ENCODE measurements at places on chromosomes 16 and 17.

GRCh38 chr16:17658881-17659280 is 188.1 kb upstream of the XYLT1 start:
- DNase-seq: no peak

- no peak for DNase-seq
These were observed 17.5 kb downstream of the ABHD15 start for GRCh38 chr17:29549177-29549923.

- DNase-seq: no peak
These were observed 24.5 kb downstream of the UNK start for GRCh38 chr17:75808905-75809621.

DNA sequence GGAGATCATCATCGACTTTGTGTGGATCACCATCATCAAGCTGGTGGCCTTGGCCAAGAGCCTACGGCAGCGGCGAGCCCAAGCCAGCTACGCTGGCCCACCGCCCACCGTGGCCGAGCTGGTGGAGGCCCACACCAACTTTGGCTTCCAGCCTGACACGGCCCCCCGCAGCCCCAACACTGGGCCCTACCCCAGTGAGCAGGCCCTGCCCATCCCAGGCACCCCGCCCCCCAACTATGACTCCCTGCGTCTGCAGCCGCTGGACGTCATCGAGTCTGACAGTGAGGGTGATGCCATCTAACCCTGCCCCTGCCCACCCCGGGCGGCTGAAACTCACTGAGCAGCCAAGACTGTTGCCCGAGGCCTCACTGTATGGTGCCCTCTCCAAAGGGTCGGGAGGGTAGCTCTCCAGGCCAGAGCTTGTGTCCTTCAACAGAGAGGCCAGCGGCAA is 72.5 kb downstream of the COG7 start:
- no peak for DNase-seq

DNA sequence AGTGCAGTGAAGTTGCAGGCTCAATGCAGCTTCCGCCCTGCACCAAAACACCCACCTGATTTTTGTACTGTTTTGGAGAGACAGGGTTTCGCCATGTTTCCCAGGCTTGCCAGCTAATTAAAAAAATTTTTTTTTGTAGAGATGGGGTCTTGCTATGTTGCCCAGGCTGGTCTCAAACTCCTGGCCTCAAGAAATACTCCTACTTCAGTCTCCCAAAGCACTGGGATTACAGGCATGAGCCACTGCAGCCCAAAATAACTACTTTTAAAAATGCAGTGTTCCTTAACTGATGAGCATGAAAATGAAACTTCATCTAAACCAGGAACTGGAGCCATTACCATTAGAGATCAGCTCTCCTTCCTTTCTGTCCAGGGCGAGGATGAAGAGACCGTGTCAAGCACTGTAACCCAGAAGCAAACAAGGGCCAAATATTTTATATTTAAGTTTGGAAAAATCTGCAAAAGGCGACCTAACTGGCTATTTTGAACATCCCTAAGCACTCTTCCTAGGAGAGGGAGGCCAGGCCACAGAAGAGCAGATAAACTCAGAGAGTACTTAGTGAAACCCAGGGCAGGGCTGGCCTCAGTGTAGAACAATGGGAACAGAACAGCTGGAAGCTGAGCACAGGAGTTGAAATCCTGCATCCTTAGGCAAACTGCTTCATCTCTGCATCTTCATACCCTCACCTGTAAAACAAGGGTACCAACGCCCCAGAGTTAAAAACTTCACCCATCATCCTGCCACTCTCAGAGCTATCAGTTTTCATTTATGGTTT is 24.0 kb downstream of the CREBBP start:
- no peak for DNase-seq

DNA sequence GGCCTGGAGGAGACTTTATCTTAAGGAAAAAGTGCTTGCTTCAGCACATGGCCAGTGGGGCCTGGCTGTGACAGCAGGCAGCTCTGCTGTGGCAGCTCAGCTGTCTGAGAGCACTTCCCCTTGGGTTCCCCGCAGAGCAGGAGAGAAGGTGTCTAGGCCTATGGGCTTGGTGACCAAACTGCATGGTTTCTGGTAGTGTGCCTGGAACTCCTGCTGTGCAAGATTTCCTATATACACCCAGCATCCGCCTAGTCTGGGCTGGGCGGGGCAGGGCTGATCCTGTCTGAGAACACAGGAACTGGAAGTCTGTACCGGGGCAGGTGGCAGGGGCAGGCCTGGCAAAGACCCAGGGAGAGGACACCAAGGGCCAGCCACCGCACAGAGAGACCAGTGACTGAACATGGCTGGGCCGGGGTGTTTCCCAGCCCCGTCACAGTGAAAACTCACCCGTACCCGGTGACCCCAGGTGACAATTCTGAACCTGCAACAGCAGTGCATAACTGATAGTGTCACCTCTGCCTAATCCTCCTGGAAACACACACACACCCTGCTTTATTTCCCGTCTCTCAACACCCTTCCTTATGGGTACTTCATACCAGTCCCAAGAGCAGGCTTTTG is 39.3 kb downstream of the CHD9 start:
- no peak for DNase-seq

DNA sequence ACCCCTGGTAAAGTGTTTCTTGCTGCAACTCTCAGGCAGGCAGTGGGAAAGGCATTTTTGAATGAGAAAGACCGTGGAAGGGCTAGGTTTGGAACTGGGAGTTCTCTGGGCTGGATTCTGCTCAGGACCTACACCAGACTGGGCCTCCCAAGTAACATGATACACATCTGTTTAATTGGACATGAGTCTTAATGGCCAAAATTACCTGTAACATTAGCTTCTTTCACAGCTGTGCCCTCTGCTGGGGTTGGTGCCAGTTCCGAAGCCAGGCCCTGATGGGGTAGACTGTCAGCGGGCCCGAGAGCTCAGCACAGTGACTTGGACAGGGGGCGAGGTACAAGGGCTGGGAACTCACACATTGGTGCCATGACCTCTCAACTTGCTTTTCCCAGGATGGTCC is 118.9 kb upstream of the IRX3 start:
- no peak for DNase-seq
